ENCODE measurements at places on chromosomes 4 and X.

DNA sequence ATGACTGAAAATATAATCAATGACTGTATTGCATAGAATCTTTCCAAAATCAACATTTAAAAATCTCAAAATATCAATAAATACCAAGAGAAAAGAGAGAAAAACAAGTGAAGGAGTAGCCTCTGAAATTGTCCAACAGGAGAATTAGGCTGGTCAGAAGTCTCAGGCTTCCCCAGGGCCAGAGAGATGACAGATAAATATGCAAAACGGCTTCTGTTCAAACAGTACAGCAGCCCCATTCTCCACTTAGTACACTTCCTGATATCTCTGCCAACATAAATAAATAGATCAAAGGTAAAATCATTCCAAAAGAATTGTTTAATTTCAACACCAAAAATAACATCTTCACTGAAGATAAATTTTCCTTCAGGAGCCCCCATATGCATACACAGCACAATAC, 204.7 kb upstream of the GABRA2 start:
- DNase-seq: no peak

- no peak for DNase-seq
These were observed 25.6 kb downstream of the SMARCA5 start for GRCh38 chr4:143538979-143539669.

GRCh38 chr4:20506827-20507226, 193.4 kb upstream of the PACRGL start:
- no peak for DNase-seq

DNA sequence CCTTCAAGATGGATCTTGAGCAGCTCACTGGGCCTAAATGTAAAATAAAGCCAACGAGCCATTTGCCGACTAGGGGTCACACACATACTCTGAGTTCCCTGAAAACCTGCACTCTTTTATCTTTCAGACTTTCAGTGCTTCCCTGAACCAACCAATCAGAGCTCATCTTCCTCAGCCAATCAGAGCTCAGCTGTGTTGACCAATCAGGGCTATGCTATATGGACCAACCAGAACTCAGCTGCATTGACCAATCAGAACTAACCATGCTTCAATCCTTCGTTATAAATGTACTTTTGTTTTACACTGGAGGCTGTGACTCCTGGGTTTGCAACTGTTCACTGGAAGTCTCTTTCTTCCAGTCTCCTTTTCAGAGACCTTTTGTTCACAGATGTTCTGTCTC, 19.3 kb downstream of the SLC25A53 start:
- DNase-seq: no peak

GRCh38 chrX:48703642-48704481, 7.3 kb downstream of the SUV39H1 start:
- DNase-seq: no peak

DNA sequence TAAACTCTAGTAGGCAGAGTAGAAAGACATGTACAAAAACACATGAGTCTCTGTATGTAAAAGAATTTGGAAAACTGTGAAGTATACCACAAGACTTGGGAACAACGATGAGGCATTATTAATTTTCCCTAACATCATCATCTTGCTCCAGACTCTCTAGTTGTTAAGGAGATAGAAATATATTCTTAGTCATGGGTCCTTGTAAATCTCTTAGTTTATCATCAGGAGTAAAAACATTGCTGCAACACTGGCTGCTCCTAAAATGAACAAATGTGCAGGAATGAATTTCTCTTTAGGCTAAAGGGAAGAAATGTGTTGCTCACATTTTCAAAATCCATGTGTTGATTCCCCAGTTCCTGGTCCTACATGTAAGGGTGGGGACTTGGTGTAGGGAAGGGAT, 384.6 kb downstream of the STIM2 start:
- no peak for DNase-seq

GRCh38 chrX:124605511-124605910, 259.1 kb downstream of the SH2D1A start:
- no peak for DNase-seq

GRCh38 chr4:22881411-22881810, 188.7 kb downstream of the GBA3 start:
- no peak for DNase-seq

GRCh38 chrX:69025802-69026301, 139.4 kb downstream of the PJA1 start:
- DNase-seq: peak; percentile 67

DNA sequence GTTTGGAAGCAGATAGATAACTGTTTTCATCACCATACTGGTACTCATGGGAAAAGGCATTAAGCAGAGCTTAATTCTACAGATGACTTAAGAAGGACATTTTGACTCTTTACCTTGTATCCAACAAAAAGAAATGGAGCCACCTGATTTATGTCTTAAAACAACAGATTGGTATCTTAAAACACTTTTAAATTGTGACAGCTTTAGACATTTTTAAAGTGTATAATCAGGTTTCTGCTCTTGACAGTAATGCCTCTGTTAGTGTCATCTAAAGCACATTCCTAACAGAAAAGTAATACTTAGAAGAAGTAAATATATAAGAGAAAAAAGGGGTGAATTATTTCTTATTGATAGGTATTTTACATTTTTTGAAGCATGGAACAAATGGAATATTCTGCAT, 55.9 kb downstream of the SPATA4 start:
- no peak for DNase-seq

DNA sequence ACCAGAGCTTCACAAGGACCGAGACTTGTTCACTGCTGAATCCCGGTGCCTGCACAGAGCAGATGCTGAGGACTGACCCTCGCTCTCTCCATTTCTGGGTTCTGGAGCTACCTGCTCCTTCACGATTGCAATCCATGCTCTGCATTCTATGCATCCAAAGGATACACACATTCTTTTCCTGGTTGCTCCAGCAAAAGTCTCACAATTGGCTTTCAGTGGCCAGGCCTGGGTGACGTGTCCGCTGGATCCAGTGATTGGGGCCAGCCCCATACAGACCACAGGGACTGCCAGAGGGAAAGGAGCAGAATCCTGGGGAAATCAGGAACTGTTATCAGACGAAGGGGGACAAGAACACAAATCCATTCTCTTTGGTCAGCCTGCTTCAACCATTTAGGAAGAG, 14.9 kb upstream of the CDKN2AIP start:
- no peak for DNase-seq

DNA sequence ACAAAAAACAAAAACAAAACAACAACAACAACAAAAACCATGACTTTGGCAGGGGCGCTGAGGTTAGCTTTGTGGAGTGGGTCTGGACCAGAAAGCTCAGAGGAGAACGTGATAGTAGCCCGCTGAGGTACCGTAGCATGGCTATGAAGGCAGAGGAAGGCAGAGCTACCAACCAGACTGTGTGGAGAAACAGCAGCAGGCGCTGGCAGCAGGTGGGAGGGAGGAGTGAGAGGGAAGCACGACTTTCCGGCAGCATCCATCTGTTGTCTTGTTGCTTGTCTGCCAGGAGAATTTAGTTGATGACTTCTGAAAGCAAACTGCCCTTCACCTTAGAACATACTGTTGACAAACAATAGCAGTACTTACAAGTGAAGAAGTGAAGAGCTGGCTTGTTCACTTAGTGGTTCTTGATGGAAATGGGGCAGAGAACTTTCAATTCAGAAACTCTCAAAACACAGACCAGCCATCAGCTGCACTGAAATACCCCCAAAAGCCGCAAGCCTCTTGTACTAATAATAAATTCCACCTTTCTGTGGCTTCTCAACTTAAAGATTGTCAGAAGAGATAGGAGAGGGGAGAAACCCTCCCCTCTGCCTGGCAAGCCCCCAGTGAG, 447.2 kb downstream of the SLITRK2 start:
- DNase-seq: no peak

GRCh38 chrX:15475486-15475885, 17.6 kb downstream of the PIR start:
- no peak for DNase-seq

DNA sequence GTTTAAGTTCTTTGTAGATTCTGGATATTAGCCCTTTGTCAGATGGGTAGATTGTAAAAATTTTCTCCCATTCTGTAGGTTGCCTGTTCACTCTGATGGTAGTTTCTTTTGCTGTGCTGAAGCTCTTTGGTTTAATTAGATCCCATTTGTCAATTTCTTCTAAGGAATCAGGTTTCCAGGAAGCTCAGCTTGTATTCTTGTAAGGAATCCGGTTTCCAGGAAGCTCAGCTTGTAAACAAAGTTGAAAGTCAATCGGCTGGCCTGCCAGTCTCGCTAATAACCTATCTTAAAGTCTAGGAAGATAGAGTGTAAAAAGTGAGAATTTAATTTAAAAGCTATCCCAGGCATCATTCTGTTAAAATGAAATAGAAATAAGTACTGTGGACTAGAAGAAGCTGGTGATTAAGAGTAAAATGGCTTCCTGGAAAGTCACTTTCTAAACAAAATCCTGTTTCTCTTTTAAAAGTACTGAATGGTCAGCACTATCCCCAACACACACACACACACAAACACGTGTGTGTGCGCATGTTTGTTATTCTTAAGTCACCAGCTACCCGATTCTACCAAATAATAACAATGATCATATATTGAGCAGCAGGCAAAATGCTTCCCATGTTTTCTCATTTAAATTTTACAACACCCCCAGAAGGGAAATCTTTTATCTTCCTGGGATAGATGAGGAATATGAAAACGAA, 171.7 kb downstream of the PAPSS1 start:
- no peak for DNase-seq

Data from vagina (tissue), 2 donors.